NCI-H2029 treated with DMSO at 0.1 percent for 48 hours (cell line): ENCODE measurements at places on chromosomes 7 and 10.

DNA sequence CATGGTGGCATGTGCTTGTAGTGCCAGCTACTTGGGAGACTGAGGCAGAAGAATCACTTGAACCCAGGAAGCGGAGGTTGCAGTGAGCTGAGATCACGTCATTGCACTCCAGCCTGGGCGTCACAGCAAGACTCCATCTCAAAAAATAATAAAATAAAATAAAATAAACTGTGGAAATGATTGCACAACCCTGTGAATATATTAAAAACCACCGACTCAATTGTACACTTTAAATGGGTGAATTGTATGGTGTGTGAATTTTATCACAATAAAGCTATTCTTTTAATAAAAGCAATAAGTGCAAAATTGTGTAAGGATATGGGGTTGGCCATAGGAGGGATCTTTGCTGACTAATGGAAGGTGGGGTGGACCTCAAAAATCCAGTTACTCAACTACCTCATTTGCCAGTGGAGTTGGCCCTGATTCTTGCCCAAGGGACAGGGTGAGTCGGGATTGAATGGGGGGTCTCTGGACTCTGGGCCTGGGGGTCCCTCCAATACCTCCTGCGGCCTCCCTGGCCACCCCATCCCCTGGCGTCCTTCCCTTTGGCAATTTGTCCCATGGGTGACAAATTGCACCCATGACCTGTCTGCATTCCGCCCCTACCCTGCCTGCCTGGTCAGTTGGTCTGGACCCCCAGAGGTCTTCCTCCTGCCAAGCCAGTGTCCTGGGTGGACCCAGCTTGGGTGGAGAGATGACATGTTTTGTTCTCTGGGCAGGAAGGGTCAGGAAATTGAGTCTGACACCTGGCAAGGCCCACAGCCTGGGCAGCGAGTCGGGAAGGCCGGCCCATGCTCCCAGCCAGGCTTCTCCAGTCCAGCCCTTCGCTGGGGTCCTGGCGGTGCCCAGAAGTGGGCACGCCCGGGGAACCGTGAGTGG is 61.7 kb upstream of the ELN start:
- no peak for DNase-seq

DNA sequence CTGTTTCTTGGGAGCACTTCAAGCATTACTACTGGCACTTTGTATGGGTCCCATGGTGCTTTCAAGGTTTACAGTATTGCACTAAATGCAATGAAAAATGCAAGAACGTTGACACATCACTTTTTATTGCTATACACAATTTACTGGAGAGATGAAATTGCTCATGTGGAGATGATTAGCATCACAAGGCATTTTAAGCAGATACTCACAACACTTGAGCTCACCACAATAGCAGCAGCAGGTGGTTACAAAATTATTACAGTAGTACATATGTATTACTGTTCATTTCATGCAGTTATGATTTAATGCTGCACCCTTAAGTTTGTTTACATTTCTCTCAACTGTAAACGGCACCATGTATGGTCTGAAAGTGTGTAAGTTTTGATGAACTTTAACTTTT is 537.7 kb downstream of the GRM8 start:
- DNase-seq = peak; percentile 21

DNA sequence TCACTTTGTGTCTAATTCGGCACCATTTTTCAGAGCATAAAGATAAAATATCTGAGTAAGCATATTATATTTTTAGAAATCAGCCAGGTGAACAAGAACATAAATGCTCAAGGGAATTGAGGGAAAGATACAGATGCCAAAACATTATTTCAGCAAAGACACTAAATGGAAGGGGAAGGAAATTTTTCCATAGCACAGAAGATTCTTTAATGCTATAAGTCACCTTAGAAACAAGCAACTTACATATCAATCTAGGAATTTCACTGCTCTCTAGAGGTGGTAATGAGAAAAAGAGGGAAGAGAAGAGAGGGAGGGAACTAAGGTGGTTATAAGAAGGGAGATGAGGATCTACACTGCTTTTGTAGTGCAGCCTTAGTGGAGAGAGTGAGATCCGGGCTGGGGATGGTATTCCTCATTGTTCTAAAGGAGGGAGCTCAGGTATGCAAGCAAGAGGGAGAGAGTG is 20.4 kb downstream of the ZNF365 start:
- DNase-seq = no peak

GRCh38 chr7:74364061-74364460 is 74.9 kb downstream of the CLIP2 start:
- DNase-seq = no peak

DNA sequence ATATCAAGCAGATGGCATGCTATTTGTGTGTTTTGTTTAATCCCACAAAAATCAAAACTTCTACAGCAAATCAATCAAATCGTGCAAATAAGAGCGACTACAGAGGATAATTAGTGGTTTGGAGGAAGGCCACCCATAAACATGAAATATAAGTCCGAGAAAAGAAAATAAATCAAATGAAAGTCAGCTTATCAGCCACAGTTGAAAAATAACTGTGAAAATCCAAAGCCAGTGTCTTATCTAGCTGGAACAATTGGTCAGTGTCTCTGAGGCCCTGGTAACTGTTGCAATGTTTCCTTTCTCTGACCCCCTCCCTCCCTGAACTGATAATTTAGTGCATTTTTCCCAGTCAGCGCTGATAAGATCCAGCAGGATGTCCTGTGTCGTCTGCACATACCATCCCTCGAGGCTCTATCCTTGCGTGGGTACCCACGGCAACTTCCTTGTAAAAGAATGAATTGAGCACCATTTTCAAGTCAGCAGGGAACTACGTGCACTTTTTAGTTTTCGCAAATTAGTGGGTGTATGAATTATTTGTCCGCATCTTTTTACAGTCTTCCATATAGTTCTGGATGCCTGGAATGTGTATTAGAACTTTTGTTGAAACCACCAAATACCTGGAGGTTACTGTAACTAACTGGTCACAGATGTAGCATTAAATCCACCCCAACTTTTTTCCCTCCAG is 10.8 kb upstream of the JCAD start:
- DNase-seq = no peak

DNA sequence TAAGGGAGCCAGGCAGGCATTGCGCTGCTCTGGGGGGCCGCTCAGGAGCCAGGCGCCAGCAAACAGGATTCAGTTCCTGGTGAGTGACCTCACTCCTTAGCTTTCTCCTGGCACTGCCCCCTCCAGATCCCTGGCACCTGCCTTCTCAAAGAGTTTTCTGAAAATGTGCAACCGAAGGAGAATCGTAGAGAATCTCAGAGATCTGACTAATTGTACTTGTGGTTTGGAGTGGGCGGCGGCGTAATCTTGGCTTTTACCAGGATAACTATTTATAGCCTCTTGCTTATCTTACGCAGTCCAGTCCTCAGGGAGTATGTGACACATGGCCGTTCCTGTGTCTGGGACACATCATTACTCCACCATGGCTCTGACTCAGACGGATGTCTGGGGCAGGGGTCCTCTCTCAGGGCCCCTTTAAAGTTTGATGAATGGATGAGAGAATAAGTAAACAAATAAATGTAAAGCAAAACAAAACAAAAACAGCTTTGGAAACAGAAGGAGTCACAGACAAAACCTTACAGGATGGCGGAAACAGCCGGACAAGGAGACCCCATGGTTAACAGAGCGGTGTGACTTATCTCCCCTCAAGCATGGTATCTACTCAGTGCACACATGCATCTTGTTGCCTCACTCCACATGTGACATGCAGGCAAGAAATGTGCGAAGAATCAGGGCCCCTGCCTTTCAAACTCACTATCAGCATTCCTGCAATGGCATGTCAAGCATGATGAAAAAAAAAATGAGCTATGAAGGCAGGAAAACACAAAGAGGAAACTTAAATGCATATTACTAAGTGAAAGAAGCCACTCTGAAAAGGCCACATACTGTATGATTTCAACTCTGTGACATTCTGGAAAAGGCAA is 99.7 kb downstream of the TNS3 start:
- DNase-seq = no peak

DNA sequence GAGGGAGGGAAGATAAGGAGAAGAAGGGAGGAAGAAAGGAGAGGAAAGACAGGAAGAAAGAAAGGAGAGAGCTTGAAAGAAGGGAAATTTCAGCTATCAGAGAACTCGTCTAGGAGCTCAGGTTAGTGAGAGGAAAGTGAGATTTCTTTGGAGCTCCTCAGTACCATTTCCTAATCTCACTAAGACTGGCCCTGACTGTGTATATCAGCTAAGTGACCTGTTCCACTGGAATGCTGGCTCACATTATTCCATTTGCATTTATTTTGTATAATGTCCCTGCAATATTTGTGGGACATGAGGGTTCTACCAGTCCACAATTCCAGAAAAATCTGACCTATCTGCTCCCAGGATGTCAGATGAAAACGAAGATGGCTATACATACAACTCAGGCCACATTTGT is 114.7 kb upstream of the CELF2 start:
- DNase-seq = no peak

DNA sequence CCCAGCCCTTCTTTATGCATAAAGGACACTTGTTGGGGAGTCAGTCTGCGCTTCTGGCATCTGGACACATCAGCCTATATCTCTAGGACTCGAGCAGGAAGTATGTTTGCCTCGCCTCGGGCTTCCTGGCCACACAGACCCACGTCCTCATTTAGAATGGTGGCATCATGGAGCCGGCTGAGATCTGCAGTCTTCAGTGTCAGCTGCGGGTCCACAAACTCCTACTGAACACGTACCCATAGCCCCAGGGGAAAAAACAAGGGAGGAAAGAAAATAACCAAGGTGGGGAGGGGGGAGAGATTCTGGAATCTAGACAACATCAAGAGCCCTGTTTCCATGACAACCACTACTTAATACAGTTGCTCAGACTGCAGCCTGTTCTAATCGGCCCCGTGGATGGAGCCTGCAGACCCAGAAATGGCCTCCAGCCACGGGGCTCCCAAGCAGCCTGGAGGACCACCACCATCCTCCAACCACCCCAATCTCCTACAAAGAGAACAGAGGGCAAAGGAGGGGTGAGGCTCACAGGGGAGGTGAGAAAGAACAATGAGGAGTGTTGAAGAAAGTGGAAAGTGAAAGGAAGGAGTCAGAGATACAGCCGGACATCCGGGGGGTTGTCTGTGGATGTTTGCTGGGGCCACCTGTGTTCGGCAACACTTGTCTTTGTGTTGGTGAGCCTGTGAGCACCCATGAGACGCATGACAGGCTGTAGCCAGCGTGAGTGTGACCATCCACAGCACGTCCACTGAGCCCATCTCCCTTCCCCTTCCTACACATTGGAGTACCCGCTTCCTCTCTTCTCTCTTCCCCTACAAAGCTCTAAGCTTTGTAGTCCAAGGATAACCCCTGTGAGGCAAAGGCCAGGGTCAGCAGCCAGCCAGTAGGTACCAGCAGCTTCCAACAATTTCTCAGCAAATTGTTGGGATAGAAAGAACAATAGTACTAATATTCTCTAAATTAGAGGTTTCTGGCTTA is 141.0 kb downstream of the PLXNA4 start:
- no peak for DNase-seq

DNA sequence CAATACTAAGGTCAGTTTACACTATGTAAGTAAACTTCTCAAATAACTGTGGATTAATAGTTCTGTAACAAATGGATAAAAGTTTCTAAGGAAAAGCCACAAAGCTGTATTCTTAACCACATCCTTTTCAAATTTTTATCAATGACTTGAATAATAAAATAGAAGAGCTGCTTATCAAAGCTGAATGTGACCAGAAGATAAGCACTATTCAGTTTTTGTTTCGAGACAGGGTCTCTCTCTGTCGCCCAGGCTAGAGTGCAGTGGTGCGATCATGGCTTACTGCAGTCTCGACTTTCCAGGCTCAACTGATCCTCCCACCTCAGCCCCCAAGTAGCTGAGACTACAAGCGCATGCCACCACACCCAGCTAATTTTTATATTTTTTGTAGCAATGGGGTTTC is 17.0 kb downstream of the UPF2 start:
- no peak for DNase-seq

- DNase-seq = no peak
These were observed 757 bp downstream of the ANKIB1 start for GRCh38 chr7:92246360-92247101.

GRCh38 chr10:73168465-73168803 is 515 bp downstream of the FAM149B1 start:
- DNase-seq = no peak

- no peak for DNase-seq
These were observed 14.7 kb downstream of the LZTS2 start for GRCh38 chr10:101014230-101014884.

DNA sequence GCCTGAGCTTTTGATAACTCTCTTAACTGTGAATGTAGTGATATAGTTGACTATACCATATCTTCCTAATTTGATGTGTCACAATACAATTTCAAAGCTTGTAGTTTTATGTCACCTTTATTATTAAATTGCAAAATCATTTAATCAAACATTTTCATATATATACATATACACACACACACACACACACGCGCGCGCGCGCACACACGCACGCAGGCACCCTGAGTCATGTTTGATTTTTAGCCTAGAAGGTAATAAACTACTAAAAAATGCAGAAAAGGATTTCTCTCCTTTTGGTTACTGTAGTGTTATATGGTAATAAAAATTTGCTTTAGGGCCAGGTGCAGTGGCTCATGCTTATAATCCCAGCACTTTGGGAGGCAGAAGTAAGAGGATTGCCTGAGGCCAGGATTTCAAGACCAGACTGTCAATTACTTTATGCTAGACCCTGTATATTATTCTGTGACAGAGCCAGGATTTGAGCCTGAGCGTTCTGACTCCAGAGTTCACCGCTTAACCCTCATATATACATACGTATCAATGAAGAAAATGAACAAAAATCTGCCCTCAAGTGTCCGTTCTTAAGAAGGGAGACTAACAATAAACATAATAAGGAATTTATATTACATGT is 89.6 kb downstream of the PODXL start:
- no peak for DNase-seq

DNA sequence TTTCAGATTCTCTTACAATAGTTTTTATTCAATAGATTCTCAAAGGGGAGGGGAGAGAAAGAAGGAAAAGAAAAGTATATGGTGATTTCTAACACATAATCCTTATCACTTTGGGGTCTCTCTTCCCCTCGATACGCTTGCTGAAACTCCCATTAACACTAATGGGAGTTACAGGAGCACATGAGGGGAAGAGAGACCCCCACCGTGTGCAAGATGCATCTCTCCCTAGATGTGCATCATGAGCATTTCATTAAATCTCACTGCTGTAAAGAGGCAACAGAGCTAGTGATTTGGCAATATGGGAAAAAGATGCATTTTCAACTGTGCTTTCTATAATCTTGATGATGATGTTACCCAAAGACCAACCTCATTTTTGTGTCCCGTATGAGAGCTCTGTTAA is 177.4 kb downstream of the SKAP2 start:
- DNase-seq = no peak

GRCh38 chr10:24209432-24209771 is 464 bp downstream of the KIAA1217 start:
- no peak for DNase-seq

DNA sequence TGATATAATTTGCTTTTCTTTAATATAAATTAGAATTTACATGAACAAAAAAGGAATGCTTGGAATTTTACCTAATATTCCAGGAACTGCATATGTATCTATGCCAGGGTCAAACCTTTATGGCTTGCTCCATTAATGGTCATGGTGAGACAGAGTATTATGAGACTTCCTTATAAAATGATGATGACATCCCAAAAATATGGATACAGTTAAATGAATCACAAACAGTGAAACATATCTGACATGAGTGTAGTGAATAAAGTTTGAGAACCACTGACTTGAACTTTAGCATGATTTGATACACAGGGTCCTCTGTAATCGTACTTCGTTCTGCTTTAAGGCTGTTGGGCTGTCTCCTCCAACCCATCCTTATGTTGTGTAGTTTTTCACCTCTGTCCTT is 51.8 kb downstream of the MARCHF5 start:
- DNase-seq = no peak
